ENCODE measurements at places on chromosomes 3 and 15.

DNA sequence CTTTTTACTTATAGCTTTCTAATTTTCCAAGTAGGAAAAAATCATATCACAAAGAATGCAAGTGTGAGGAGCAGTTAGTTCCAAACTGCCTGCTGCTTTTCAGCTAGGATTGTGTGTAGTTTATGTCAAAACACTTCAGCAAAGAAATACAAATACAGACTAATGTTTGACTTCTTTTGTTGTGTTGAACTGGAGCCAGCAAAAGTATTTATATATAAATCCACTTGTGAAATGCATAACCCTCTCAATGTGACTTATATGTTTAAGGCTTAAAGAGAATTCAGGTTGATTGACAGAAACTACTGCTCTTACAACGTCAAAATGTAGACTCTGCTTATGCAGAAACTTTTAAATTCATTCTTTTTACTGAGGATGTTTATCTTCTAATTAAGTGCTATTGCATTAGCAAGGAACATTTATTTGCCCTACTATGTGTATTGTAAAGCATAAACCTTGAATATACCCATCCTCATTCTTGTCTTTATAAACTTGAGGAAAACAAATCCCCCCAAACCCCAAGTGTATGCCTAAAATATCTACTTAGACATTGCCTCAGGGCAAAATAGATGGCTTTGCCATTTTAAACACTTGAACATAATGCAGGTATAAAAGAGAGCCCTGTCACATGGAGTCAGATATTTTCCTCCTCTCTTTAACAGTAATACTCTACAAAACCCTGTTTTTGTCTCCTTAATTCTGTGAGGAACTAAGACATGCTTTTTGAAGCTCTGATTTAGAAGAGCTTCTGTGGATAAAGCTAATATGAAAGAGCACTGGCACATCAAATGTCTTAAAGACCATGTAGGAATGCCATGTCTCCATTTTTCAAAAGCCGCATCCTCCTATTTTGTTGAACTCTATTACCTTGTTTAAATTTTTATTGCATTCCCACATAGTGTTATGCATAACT lies 302.8 kb upstream of the TBC1D5 start:
- DNase-seq = no peak

GRCh38 chr3:58161435-58162398 lies 49.1 kb downstream of the DNASE1L3 start:
- DNase-seq = no peak

- DNase-seq = no peak
Measured at GRCh38 chr3:6147883-6148282, 713.0 kb upstream of the GRM7 start.

- DNase-seq = no peak
Measured at GRCh38 chr3:187799942-187800641, 54.8 kb upstream of the BCL6 start.

- no peak for DNase-seq
Measured at GRCh38 chr3:160169139-160169976, 55.9 kb upstream of the C3orf80 start.

DNA sequence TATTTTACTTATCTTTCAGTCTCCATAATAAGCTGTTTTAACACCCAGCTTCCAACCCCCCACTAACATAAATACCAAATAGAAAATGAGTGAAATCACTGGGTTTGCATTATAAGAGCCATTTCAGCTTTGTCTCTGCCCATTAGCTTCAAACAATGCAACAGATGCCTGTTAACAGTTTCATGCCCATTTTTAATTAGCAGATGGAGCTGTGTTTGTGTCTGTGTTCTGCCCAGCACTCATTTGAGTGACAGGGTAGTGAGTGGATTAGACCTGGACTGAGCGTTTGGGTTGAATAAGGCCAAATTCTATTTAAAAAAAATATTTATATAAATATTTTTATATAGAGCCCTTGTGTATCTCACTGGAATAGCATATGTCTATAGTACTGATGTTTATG lies 7.4 kb downstream of the RAB8B start:
- DNase-seq = no peak

DNA sequence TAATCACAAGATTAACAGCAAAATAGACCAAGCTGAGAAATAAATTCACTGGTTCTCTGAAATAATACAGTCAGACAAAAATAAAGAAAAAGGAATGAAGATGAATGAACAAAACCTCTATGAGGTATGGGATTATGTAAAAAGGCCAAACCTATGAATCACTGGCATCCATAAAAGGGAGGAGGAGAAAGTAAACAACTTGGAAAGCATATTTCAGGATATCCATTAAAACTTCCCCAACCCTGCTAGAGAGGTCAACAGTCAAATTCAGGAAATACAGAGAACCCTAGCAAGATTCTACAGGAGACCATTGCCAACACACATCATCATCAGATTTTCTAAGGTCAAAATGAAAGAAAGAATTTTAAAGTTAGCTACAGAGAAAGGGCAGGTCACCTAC lies 649.7 kb upstream of the CBLB start:
- no peak for DNase-seq

DNA sequence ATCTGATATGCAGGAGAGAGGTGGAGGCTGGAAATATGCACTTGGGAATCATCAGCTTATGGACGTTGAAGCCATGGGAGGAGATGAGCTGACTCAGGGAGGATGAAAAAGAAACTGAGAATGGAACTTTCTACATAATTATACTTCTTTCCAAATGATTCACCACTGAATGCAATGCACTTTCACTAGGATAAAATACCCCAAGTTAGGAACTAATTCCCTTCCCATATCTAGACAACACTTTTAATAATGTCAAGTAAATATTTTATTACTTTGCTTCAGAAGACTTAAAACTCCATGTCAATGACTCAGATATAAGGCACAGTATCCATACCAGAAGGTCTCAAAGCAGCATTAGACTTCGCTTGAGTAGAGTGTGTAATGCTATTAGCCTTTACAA lies 24.2 kb downstream of the NPTN start:
- no peak for DNase-seq

DNA sequence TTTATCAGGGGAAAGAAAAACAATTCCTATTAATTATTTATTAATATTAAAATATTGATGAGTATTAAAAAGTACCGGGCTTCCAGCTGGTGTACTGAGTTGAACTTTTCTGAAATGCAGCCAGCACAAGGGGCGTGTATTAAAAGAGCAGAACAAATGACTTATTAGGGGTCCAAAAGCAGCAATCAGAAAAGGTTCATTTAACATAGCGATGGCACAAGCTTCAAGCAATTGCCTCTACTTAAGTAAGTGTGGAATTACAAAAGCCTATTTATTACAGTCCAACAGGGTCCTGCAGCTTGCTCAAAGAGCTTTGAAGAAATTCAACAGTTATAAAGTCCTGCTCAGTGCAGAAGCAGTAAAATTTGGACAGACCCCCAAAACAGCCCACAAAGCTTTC lies 285.6 kb downstream of the EPHA3 start:
- DNase-seq = no peak

DNA sequence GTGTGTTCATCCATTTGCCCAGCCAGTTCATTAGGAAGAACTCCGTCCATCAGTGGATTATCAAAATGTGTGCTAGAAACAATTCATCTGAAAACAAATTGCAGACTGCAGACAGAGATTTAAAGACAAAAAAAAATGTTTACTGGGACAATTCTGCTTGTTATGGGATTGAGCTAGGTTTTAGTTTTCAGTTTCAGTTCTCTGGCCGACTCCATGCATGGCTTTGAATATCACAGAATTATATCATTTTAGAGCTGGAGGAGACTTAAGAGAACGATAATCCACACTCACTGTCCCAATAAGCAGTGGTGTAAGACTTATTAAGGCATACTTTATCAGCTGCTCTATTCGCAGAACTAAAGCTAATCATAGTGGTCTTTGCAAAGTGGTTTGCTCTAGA lies 51.1 kb downstream of the TFG start:
- DNase-seq = no peak

GRCh38 chr3:126285369-126285768 lies 71.8 kb downstream of the KLF15 start:
- no peak for DNase-seq

Data from type B pancreatic cell (in vitro differentiated cells).